ENCODE measurements at places on chromosomes 2 and 18.

GRCh38 chr2:231429152-231429551 lies 33.6 kb downstream of the B3GNT7 start:
- DNase-seq = no peak

DNA sequence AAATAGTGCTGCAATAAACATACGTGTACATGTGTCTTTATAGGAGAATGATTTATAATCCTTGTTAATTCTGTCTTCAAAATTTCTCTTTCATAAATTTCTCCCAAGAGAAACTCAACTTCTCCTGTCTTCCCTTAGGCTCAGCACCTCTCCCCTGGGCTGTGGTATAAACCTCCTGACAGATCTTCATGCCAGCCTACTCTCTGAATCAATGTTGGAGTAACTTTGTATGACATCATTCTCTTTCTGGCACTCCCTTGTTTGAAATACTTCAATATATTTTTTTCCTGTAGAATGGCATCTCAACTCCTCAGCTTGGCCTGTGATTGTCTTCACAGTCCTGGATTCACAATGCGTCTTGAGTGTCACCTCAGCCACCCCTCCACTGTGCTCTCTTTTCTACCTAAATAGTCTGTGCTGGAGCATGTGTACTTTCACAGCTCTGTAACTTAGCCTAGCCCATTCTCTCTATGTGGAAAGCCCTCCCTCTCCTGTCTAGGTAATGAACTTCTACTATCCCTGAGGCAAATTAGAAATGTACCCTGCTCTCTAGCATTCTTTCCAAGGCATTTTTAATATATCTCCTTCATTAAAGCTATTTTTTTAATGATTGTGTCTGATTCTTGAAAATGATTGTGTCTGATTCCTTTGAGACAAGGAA lies 649.9 kb upstream of the FANCL start:
- DNase-seq = no peak

GRCh38 chr2:10544252-10544651 lies 96.1 kb upstream of the ODC1 start:
- DNase-seq = peak; percentile 26

DNA sequence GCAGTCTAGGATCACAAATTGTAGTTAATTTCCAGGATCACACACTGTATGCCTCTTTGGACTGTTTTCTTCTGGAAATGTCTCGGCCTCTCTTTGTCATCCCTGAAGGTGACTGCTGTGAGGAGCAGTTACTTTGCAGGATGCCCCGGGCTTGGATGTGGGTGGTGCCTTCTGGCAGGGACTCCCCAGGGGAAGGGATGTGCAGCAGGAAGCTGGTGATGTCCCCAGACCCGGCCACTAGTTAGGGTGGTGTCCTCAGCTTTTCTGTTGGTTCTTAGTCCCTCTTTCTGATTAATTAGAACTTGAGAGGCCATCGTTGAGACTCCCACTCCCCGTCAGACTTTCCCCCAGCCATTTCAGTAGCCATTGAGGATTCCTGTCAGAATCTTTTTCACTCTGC lies 286.6 kb upstream of the HDAC4 start:
- no peak for DNase-seq

- DNase-seq = no peak
These were observed 62.9 kb downstream of the COX7A2L start for GRCh38 chr2:42298132-42298531.

GRCh38 chr2:178025551-178026185 lies 46.9 kb downstream of the PDE11A start:
- DNase-seq = no peak

DNA sequence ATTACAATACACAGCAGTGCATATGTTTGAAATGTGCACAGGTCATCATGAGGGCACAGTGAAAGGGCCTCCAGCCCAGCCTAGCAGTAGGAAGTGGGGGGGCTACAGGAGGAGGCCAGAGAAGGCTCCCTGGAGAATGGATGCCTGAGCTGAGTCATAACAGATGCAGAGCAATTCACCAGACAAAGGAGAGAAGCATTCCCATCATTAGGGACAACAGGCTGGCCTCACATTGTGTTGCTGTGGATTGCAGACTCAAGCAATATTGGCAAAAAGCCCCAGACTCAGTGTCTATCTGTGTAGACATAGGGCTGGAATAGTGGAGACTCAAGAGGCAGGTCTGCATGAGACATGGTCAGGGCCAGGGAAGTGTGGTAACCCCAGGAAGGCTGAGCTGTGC lies 329.9 kb downstream of the DLGAP1 start:
- no peak for DNase-seq

GRCh38 chr2:152730591-152731333 lies 12.3 kb downstream of the ARL6IP6 start:
- DNase-seq = peak; percentile 31

GRCh38 chr2:96839293-96839874 lies 4.4 kb downstream of the ANKRD23 start:
- peak; percentile 84 for DNase-seq

GRCh38 chr2:164565359-164565758 lies 55.9 kb downstream of the GRB14 start:
- no peak for DNase-seq

DNA sequence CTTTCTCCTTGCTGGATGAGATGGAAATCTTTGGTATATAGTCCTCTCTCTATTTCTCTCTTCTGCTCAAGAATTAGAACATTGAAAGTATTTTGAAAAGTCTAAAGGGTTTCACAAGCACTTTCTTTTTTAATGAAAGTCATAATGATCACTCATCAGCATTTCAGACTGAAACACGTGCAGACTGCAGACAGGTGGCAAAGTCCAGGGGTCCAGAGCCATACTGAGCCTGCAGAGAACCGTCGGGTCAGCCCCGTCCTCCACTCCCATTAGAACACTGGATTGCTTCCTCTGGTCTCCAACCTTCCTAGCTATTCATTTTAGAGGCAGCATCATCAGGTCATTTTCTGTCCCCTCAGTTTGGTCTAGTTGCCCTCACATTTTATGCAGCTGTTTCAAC lies 3.1 kb downstream of the TMEM247 start:
- no peak for DNase-seq

- no peak for DNase-seq
These were observed 17.5 kb upstream of the TMEM163 start for GRCh38 chr2:134736167-134736880.

GRCh38 chr2:160417745-160418397 lies 75.7 kb downstream of the RBMS1 start:
- DNase-seq = no peak

GRCh38 chr2:205682971-205683501 lies 735 bp downstream of the NRP2 start:
- no peak for DNase-seq

- DNase-seq = no peak
These were observed 201.8 kb downstream of the KLHL29 start for GRCh38 chr2:23586741-23587306.

- DNase-seq = no peak
These were observed 204.4 kb downstream of the CCDC102B start for GRCh38 chr18:69002233-69002632.

- DNase-seq = no peak
These were observed 65.1 kb downstream of the TMEM182 start for GRCh38 chr2:102826904-102827303.

- DNase-seq = no peak
These were observed 1.3 kb downstream of the WDR35 start for GRCh38 chr2:19988600-19988999.

- peak; percentile 11 for DNase-seq
These were observed 49.3 kb downstream of the GREB1 start for GRCh38 chr2:11582862-11583752.

- no peak for DNase-seq
These were observed 15.2 kb downstream of the PAX3 start for GRCh38 chr2:222283634-222284033.

GRCh38 chr2:5364361-5364760 lies 327.8 kb upstream of the SOX11 start:
- DNase-seq = no peak
